Stimulated activated CD4-positive, alpha-beta T cell treated with anti-CD3 and anti-CD28 coated beads, Interleukin-1b, Interleukin-23, amount 100 ng/mL, for 1 hour (primary cell): ENCODE measurements at places on chromosomes 12 and 14.
A peak's percentile ranks its signal among the peaks of the same experiment; 100 is the strongest.

- DNase-seq = no peak
These were observed 46.3 kb upstream of the SLC38A4 start for GRCh38 chr12:46872135-46872534.

DNA sequence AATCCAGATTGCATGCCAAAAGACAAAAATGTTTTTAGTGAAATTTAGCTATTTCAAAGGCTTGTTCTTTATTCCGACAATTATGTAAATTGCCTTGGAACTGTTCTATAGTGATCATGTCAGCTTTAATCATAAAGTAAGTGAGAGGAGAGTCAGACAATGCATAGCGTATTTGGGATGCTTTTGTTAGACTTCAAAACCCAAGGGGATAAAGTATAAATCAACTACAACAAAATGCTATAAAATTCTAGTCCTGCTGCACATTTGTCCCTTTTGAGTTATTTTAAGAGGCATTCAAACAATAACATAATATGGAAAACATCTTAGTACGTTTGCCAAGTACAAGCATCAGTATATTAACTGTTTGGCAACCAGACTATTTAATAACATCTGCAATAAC, 11.3 kb downstream of the RTRAF start:
- no peak for DNase-seq

- peak; percentile 36 for DNase-seq
These were observed 20.5 kb upstream of the ITPR2 start for GRCh38 chr12:26853303-26854030.

GRCh38 chr12:32964981-32965585, 68.5 kb upstream of the PKP2 start:
- no peak for DNase-seq

DNA sequence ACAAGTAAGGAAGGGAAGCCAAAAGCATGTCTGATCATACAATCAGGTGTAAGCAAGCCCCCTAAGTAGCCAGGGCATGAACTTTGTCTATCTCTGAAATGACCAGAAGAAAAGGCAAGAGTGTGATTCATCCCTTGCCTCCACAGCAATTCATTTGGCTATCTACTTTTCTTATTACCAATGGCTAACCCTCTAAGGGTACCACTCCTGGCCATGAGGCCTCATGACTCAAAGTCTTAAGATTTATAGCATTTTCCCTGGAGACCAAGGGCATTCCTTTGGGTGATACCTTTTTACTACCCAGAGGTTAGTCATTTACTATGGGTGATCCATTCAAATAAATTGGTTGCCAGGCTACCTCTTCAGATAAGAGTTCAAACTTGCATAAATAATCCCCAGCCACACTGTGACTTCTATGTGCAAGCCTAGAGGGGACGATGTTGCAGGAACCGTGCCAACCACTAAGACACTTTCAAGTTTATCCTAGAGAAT, 1.5 kb upstream of the LGALS3 start:
- no peak for DNase-seq
